ENCODE measurements at places on chromosomes 4 and X.

DNA sequence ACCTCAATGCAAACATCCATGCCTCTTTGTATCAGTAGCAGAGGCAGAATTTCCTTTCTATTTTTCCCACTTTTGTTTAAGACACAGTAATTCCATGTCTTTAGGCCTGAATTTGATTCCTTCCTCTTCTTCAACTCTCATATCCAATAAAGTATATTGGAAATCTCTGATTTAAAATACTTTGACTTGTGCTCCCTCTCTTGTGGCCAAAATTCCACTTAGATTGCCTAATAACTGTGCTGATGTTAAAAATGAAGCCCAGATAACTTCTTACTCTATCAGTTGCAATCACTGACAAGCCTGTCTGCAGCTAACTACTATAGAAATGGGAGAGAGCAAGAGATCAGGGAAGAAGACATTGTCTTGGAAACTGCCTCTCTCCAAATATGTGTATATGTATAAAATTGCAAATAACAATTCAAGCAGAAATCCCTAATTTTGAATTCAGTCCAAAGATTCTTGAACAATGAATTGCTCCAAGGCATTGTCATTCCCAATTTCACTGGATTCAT lies 163.5 kb upstream of the SPIN4 start:
- no peak for DNase-seq

DNA sequence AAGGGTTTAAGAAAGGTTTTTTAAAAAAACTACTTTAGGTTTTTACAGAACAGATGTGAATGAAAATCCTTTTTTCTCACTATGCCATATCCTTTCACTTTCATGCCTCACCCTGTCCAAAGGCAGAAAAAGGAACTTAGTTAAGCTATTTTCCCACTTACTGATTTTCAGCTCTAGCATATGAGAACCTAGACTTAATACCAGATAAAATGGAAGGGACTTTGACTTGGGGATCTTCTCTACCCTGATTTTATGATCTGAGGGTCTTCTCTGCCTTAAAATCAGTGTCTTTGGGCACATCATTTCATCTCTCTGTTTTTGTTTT lies 42.4 kb downstream of the FNIP2 start:
- DNase-seq = no peak

DNA sequence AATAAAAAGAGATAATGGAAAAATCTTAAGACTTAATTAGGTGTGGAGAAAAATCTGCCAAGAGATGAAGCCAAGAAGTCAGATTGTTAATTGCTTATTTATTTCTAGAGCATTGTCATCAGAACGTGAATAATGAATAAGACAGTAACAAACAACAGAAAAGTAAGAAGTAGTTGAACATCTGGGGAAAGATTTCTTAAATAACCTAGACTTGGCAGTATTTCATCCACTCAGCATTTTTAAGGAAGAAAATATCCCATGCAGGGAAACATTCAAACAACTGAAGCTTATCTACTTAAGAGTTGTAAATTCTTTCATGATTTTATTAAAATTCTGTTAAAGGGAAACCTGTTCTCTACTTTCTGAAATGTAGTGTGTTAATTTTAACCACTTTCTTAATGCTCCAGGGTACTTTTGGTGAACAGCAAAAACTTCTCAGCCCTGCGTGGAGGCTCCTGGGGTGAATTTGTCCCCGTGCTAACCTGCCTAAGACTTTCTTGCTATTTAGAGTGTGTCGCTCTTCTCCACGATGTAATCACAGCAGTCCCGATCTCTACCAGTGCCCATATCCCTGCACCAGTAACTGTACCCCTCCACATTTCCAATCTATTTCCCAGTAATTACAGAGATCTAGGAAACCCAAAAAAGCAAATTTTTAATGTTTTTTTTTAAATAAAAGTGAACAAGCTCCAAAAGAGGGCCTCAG lies 124.6 kb downstream of the CORIN start:
- no peak for DNase-seq

DNA sequence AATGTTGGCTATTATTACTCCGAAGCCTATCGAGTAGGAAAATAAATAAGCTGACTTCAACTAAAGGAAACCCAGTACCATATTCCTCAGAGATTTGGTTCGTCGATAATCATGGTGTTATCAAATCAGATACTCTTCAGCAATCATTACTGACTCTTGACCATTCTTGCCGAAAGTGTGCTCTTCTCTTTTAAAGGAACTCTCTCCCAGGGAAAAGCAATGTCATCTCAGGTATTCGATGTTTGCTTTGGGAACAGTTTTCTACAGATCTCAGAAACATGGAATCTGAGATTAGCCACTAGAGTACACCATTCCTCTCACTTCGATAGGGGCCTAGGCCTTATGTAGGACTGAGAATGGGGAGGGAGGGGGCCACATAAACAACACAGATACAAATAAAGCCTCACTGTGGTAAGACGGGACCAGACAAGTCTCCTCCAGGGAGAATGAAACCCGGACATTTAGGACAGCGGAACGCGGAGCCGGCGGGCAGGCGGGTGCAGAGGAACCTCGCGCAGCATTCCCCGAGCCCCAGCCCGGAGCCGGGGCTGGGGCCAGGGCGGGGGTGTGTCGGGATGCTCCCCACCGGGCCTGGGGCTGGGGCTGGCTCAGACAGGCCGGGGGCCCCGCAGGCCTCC lies 581 bp downstream of the DNAJB14 start:
- DNase-seq = peak; percentile 47

DNA sequence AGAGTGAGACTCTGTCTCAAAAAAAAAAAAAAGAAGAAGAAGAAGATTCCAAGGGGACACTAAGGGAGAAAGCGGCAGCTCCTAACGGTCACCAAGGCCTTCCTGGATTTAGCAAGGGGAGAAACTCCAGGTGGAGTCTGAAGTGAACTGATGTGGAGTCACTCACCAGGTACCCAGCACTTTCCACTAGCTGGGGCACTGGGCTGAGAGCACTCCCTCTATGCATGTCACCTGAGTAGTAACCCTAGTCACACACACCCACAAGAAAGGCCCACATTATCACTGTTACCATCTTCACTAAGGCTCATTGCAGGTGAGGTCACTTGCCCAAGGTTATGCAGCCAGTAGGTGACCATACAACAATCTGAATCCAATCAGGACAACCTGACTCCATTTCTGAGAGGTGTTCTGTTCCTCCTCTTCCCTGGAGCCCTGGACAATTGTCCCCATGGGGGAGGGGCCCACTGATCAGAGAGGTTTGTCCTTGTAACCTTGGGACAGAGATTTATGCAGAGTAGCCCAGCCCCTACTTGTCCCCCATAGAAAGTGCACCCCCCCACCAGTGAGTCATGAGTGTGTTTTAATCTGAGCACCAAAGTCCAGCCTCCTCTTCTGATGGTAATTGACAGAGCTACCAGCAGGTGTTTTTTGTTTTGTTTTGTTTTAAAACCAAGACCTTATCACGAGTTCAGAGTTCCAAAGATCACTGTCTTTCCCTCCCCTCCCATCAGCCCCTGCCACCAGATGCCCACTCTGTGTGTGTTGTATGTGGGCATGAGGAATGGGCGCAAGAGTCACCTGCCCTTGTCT lies 5.9 kb upstream of the SASH3 start:
- DNase-seq = no peak

GRCh38 chr4:109969087-109969486 lies 56.4 kb downstream of the EGF start:
- DNase-seq = no peak

DNA sequence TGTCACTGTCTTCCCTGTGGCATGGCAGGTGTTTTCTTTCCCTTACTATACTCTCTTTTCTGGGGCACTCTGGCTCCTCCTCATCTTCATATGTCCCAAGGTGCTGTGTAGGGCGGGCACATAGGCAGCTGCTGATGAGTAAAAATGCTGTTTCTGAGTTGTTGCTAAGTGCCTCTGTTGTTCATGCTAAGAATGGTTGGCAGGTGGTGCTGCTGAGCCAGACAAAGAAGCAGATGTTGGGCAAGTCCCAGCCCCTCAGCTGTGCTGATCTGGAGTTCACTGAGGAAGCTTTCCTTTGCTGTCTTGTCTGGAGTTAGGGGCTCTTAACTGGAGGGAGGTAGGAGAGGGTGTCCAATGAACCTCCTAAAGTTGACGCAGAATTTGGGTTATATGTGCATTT lies 40.6 kb downstream of the HADH start:
- peak; percentile 72 for DNase-seq

GRCh38 chrX:120365968-120366367 lies 4.1 kb downstream of the ATP1B4 start:
- DNase-seq = no peak

DNA sequence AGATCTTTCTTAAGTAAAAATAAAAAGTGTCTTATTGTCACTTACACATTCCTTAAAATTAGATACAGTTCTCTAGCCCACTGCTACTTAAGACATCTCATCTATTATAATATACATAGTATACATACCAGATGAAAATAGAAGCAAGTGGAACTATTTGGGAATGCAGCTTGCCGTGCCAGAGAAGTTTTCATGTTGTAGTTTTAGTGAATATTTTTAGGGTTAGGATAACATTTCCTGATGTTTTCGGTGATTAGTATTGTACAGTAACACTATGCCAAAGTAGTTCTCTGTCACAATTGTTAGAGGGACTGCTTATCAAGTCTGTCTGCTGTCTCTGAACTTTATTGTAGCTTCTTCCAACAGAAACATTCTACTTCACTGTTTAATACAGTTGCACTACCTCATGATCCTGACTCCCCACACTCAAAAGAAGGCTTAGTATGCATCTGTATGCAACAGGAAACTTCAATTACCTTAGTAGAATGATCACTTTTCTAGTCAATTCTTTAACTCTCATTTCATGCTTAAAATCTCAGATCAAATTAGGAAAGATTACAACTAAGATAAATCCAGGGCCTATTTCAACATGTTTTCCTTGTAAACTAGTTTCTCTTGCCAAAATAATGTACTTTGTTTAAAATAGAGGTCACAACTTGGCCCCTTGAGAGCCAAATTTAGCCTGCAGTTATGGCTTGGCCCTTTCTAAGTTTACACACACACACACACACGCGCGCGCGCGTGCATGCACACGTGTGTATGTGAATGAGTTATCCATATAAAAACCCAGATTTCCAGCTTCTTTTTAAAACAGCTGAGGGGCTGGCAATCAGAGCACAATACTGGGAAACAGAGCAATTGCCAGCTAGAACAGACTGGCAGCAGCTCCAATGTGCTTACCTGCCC lies 42.3 kb upstream of the SRPX start:
- DNase-seq = no peak

DNA sequence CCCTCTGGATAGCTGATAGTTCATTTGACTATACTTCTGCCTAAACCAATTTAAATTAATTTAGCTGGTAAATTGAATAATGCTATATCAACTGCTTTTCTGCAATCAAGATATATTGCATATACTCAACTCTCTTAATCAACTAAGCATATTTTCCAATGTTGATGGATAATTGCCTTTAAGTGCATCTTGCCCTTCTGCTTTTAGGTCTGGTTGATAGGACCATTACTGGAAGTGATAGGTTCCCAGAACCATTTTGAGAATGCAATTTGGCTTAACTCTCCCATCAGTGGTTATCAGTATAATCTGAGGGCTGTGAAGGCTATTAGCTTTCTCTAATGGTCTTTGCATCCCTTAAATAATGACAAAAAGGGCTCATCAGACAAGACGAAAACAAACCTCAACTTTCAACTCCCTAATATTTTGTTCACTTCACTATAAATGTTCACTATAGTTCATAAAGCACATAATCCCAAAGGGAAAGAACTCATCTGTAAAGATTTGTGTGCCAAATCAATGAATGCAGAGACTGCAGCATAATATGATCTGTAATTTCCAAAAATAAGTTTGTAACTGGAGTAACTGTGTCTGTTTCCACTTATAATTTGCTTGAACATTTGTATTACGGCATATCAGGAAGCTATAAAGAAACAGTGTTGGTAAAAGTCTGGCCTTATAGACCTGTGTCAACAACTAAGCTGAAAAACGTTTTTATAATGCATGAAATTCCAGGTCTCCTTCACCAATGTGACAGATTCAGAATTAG lies 273.6 kb downstream of the FBXO8 start:
- no peak for DNase-seq

DNA sequence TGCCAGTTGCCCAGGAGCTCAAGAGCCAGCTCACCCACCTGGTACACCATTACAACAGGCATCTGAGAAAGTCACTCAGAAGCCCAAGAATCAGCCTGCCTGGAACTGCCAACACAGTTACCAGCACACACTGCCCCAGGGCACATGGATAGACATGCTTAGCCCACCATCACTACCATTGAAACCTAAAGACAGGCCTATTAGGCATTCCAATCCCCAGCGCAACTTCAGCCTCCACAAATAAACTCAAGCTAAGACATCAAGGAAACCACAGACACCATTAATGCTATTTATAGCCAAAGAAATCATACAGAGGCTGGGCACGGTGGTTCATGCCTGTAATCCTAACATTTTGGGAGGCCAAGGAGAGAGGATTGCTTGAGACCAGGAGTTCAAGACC lies 42.3 kb downstream of the ATRX start:
- no peak for DNase-seq

- DNase-seq = no peak
These were observed 115.2 kb downstream of the NAA11 start for GRCh38 chr4:79210636-79211049.

- peak; percentile 5 for DNase-seq
These were observed 813.5 kb upstream of the SLIT2 start for GRCh38 chr4:19438233-19438632.

GRCh38 chrX:2888309-2888708 lies 40.8 kb downstream of the ARSD start:
- DNase-seq = no peak

GRCh38 chr4:111839141-111839540 lies 306.1 kb upstream of the FAM241A start:
- no peak for DNase-seq

DNA sequence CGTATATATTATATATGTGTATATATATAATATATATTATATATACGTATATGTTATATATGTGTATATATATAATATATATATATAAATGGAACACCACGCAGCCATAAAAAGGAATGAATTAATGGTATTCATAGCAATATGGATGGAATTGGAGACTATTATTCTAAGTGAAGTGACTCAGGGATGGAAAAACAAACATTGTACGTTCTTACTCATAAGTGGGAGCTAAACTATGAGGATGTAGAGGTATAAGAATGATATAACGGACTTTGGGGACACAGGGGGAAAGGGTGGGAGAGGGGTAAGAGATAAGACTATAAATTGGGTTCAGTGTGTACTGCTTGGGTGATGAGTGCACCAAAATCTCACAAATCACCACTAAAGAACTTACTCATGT lies 1388.9 kb downstream of the C4orf33 start:
- DNase-seq = no peak

DNA sequence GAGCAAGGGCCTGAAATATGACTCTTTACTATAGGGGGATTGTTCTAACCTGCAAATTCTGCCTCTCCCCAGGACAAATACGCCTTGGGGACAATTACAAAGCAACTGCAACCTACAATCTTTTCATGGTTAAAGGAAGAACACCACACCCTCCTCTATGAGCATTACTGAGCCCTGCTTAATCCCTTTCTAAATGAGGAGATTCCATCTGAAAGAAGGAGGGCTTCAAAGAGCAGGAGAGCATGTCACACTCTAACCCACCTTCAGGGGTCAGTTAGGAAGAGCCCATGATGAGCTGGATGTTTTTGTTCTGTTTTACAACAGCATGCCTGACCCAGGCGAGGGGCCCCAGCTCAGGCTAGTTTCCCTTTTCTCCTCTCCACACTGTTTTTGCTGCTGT lies 134.0 kb upstream of the ANXA3 start:
- no peak for DNase-seq

Data from AG08396 (cell line).